Iris pigment epithelial cell (primary cell): ENCODE measurements at places on chromosomes 6 and 20.

- DNase-seq: no peak
Observed at GRCh38 chr6:142952614-142953013, 7.6 kb upstream of the HIVEP2 start.

GRCh38 chr20:38164069-38164468 lies 1.0 kb downstream of the TGM2 start:
- DNase-seq: no peak

GRCh38 chr6:141744194-141744925 lies 388.4 kb upstream of the GJE1 start:
- peak; percentile 17 for DNase-seq

DNA sequence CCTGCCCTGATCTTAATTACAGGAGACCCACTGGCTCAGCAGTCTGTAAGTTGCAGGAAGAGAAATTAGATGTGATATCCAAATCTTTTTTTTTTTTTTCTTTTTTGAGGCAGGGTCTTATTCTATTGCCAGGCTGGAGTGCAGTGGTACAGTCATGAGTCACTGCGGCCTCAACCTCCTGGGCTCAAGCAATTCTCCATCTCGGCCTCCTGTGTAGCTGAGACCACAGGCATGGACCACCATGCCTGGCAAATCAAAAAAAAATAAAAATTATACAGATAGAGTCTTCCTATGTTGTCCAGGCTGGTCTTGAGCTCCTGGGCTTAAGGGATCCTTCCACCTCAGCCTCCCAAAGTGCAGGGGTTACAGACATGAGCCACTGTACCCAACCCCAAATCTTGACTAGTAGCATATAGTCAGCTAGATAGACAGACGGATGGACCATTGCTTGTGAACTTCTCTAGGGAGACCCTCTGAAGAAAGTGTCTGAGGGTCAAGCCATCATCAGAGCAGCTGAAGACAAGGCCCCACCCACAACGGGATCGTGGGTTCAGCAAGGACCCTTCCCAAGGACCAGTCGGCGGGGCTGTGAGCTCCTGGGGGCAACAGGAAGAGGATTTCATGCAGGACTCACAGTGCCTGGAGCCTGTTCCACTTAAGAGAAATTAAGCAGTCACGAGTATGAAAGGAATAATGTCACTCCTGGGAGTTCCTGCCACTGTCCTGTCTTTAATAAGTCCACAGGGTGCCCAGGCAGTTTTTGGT lies 222.7 kb downstream of the ANKRD60 start:
- DNase-seq: no peak

- no peak for DNase-seq
Observed at GRCh38 chr6:118502169-118502568, 45.9 kb upstream of the PLN start.

- DNase-seq: peak; percentile 75
Observed at GRCh38 chr6:142744836-142745235, 200.1 kb downstream of the HIVEP2 start.

DNA sequence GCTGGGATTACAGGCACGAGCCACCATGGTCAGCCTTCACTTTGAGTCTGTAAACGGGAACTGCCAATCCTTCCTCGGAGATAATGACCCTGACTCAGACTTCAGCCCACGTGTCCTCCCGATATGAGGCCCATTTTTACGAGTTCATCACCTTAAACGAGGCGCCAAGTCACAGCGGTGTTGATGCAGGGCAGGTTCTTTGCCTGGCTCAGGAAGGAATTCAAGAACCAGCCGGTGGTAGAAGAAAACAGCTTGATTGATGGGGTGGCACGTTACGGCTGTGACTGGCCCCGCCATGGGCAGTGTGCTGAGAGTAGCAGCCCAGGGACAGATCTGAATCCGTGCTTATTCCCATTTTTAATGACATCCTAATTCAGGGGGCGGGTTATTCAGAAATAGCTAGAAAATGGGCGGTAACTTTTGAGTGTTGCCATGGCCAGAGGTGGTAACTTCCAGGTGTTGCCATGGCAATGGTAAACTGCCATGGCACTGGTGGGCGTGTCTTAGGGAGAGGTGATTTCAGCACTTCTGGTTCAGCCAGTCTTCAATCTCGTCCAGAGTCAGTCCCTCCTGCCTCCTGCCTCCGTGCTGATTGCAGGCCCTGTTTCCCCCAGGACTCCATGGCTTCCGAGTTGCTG lies 9.1 kb upstream of the MAP1LC3A start:
- DNase-seq: peak; percentile 22

GRCh38 chr6:146901940-146902816 lies 302.0 kb upstream of the STXBP5 start:
- DNase-seq: no peak

DNA sequence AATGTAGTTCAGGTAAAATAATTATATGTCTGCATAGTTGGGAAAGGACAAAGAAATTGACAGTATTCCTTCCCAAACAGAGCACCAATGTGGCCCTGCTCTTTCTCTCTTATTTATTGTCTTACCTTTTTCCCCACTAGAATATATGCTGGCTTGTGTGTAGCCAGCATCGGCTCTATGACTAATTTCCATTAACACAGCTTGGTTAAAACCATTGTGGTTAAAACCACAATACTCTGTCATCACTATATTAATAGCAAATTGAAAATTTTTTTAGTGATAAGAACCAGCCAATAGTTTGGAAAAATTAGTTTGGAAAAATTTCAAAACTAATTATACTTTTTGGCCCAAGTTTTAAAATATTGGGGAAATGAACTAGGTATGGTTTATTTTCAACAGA lies 535.1 kb downstream of the UTRN start:
- no peak for DNase-seq

DNA sequence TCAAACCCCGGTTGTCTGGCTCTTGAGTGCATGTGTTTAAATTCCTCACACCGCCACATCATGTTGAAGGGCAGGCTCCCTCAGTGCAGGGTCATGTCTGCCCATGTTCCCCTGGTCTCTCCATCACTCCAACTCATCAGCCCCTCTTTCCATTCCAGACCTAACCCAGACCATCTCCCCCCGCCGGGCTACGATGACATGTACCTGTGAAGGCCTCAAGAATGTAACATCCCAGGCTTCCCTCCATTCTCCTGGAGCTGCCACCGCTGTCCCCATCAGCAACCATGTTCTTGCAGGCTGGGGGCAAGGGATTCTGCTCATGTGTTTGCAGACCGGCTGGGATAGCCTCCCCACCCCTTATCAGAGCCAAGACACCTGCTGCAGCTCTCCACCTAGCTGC lies 19.9 kb downstream of the TMEM74B start:
- DNase-seq: no peak

DNA sequence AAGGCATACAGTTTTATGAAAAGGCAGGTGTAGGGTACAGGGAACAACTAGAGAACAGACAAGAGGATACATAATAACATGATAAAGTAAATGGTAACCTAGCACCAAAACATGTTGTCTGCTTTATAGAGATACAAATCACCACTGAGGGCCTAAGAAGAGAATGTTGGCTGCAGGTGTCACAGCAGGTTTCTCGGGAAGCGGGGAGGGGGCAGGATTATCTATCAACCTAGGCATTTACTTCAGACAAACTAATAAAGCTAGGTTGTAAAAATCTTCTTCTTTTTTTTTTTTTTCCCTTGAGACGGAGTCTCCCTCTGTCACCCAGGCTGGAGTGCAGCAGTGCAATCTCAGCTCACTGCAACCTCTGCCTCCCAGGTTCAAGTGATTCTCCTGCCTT lies 22.7 kb downstream of the PIM1 start:
- DNase-seq: no peak

DNA sequence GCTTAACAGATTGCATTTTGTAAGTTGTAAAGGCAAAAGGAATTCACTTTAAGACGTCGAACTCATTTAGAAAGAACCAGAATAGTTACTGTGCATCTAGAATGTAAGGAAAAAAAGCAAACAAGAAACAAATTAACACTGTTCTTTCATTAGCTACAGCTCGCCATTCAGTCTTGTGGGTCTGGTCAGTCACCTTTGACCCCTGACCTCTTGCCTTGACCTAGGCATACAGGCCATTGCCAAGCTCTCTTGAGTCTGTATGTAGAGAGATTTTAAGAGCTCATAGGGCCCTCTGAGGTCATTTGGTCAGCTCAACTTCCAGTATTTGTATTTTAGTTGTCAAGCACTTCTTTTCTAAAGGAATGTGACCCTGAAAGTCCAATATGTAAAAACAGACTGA lies 318.7 kb downstream of the DHX35 start:
- DNase-seq: no peak

GRCh38 chr6:13635948-13636658 lies 21.0 kb downstream of the NOL7 start:
- no peak for DNase-seq

- DNase-seq: no peak
Observed at GRCh38 chr6:108167449-108168089, 1.7 kb downstream of the NR2E1 start.

DNA sequence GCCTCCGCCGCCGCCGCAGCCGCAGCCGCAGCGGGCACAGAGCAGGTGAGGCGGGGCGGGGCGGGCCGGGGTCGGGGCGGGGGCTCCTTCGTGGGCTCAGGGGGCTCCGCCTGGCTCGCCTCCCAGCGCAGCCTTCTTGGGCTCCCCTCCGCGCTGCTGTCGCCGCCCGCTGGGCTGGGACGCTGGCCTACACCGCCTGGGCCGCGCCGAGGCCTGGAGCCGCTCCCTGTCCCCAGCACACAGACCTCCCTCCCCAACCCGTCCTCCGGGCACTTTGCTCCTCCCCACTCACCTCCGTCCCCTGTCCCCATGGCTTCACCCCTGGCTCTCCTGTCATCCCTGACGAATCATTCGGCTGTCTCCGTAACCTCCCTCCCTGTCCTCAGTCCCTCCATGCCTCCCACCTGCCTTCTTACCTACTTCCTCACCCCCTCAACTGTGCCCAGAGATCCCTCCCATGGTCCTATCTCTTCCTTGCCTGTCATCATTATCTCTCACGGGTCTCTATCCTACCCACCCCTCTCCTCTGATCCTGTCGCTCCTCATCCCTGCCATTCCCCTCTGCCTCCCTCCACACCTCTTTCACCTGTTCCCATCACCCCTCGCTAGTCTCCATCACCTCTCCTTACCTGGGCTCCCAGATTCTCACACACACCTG lies 512 bp downstream of the TTBK1 start:
- no peak for DNase-seq

DNA sequence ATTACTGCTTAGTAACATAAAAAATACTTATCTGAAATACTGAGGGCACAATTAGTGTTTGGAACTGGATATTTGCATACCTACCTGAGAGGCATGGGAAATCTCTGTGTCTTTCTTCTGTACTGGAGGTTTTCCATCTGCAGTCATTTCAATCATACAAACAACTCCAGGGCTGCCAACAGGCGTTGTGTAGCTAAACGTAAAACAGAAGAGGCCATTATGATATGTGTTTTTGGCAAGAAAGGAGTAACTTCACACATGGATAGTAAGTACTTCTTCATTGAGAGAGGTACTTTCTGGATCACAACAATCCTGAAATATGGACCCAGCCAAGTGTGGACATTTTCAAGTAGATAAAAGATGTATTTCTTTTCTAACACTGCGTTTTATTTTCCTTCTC lies 363.4 kb downstream of the PHF3 start:
- DNase-seq: no peak

DNA sequence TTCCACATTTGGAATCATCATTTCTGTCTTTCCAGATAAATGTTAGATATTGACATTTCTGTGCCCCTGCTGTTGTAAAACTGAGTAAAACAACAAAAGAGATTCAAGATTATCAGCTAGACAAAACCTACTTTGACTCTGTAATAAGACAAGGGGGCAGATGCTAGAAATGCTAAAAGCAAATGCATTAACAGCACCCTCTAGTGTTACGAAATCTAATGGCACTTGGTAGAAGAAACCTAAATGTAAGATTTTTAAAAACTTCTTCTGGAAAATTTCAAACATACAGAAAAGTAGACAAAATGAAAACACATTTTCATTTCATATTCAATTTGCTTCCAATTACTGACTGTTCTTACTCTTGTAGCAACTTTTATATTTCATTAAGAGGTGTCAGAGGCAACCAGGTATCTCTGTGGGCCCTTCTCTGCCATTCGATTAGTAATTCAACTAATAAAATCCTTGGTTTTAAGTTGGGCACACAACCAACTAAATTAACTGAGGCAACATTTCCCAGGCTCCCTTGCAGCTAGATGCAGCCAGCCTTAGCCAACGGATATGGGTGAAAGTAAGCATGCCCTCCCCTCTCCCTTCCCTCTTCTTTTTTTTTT lies 45.0 kb downstream of the SLC23A2 start:
- DNase-seq: peak; percentile 69

DNA sequence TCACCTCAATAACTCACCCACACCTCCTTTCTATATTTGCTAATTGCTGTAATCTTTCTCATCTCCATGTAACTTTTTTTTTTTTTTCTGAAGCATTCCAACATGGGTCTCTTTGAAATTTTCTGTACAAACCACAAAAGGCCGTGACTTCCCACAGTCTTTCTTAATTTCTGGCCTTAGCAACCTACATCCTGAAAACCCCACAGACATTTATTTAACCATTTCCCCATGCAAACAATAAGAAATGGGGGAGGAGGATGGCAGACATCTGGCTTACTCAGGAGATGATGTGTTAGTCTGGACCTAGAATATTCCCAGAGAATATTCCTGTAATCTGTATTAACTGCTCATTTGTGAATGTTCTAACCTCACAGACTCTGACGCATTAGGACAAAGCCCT lies 57.6 kb downstream of the MEP1A start:
- no peak for DNase-seq

- peak; percentile 37 for DNase-seq
Observed at GRCh38 chr6:17381424-17382147, 11.8 kb upstream of the CAP2 start.

DNA sequence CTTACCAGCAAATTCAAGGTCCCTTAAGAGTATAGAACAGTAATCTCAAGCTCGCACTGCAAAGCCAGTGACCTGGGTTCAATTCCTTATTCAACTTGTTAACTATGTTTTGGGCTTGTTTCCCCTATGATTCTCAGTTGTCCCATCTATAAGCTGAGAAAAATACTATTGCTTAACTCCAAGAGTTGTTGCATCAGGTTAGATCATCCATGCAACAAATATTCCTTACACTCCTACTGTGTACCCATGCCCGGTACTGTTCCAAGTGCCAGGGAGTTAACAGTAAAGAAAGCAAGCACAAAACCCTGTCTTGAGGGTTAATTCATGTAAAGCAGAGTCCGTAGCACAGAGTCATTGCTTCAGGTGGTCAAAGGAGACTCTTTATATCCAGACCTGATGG lies 247.3 kb downstream of the MAFB start:
- DNase-seq: no peak

DNA sequence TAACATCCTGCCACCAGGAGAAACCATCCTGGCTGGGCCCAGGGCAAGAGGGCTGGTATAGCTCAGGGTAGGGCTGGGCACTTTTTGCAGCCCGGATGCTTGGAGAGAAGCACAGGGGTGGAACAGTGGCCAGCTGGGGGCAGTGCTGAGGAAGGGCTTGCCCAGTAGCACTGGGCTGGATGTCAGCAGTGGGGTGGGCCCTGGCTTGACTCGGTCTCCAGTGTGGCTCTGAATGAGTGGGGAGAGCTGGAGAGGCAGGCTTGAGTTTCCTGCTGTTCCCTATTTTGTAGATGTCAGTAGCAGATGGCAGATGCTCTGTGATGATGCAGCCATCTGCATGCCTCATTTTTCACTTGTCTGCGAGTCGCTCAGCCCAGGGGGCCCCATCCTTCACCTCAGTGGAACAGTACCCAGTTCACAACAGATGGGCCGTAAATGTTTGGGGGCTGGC lies 56.3 kb upstream of the TULP1 start:
- no peak for DNase-seq
